ENCODE measurements at places on chromosomes 1 and 21.

DNA sequence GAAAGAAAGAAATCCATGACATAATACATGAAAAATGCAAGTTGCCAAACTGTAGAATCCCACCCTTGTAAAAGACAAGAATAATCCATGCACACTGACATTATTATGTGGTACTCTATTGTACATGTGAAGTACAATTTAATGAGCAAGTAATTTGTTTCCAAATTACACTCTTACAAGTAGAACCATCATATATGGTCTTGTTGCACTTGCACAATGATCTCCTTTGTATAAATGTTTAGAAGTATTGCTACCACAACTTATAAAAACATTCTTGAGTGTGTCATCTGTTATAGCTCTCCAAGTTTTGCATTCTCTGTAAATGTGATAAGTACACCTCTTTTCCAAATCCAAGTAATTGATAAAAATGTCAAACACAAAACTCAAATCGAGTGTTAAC lies 29.1 kb upstream of the ZNF281 start:
- no peak for DNase-seq

- peak; percentile 35 for DNase-seq
Observed at GRCh38 chr1:210726621-210727020, 397.9 kb downstream of the HHAT start.

- DNase-seq = peak; percentile 67
Observed at GRCh38 chr1:161068306-161069234, 1.1 kb downstream of the ARHGAP30 start.

DNA sequence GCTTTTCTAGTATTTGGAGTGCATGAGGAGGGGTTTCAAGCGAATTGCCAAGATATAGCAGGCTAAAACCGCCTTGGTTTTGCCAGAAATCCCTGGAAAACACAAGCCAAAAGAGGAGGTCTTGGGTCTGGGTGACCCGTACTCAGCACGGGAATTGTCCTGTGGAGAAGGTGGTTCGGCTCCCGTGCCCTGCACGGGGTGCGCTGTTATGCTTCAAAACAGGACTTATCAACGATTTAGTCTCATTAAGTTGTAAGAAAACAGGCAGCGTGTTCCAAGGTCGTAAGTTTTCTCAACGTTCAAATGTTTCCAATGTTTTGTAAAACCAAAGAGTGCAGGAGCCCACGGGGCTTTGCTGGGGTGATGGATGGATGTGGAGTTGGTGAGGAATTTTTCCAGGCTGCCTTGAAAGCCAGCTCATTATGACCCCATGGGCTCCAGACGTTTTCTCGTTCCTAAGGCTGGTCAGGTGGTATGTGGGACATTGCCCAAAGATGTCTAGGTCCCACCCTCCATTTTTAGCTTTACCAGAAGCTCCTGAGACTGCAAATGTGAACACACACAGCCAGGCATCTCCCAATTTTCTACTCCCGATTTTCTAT lies 75.4 kb upstream of the CLDN14 start:
- DNase-seq = no peak

- DNase-seq = peak; percentile 35
Observed at GRCh38 chr1:210332719-210333398, 4.2 kb downstream of the HHAT start.

DNA sequence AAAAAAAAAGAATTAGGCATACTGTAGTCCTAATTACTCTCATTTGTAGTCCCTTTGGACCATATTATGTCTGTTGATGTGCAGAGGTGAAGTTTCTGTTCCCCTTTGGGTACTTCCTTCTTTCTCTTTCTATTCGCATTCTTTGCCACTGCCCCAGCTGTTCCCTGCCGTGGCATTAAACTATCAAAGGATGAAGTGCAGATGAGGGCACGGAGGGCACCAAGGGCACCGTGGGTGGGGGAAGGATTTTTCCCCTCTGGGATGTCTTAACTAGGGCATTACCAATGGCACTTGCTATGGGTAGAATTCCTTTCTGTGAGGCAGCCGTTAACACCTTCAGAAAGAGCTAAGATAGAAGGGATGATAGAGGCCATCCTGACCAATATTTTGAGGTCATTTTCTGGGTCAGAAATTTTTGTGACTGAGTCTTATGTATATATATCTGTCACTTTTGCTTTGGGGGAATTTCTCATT lies 4.9 kb upstream of the MAPKAPK2 start:
- DNase-seq = no peak

DNA sequence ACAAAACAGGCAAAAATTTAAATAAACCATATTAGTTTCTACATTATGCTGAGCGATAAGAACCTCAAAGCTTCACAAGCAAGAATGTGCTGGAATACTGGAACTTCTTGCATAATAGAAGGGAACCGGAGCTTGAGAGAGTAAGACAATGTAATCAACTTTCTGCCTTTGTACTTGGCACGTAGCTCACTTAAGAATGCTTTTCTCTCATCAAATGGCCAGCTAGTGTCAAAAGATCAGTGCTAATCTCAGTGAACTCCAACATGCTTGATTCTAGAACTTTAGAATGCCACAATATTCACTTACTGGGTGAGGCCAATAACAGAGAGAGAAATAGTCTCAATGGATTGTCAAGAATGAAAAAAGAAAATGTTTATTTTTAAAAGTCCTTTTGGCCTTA lies 486.1 kb upstream of the LRRC7 start:
- no peak for DNase-seq

- no peak for DNase-seq
Observed at GRCh38 chr1:50139339-50140181, 30.8 kb downstream of the ELAVL4 start.

DNA sequence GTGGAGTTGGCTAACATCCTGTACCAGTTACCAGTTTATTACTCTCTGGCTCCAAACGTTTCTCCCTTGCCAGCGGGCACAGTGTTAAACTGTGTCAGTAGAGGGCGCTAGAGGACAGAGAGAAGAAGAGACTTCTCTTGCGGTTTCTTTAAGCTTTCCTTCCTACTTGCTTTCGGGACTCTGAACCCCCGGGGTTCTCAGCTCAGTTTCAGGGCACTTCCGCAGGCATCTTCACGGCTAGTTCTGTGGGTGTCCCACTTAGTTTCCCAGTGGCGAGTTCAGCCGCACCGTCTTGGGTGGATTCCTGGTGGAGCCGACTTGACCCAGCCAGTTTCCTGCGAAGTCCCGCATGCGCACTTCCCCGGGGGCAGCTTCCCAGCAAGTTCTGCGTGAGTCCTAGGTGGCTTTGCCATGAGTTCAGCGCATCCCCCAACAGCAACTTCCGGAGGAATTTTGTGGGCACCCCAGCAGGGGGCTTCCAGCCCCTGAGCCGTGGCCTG lies 37.9 kb upstream of the BTG2 start:
- peak; percentile 72 for DNase-seq

DNA sequence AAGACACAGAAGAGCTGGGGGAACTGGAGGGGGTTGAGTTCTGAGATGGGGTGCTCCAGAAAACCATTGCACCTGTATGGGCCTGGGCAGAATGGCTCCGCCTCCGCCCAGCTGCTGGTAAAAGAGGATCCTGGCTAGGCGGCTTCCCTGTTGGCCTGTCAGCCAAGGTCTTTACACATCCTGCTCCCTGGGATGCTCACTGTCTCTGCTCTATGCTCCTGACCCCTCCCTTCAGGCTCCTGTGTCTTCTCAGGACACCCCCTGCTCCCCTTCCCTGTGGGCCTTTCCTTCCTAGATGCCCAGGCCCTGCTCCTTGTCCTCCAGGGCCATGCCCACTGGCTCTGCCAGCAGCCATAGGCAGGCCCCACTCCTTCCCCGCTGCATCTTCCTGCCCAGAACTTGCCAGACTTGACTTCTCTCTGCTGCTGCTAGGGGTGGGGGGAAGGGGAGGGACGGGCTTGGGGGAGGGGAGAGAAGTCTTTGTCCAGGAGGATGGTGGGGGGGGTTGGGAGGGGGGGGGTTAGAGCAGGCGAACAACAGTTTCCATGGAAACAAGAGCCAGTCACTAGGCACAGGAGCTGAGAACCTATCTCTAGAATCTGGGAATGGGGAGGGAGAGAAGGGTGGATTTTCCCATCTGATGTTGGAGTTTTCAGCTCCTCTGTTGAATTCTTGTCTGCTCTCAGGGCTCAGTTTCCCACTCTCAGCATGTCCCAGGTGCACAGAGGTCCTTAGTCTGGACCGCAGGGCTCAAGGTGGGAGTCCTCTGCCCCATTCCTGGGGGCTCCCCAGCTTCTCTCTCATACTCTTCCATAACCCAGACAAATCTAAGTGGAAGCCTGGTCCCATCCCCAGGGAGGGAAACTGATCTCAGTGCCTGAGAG lies 10.6 kb downstream of the CELSR2 start:
- DNase-seq = no peak

- no peak for DNase-seq
Observed at GRCh38 chr1:27157194-27157593, 2.3 kb upstream of the SLC9A1 start.

GRCh38 chr1:86714159-86714558 lies 9.8 kb downstream of the SH3GLB1 start:
- no peak for DNase-seq

DNA sequence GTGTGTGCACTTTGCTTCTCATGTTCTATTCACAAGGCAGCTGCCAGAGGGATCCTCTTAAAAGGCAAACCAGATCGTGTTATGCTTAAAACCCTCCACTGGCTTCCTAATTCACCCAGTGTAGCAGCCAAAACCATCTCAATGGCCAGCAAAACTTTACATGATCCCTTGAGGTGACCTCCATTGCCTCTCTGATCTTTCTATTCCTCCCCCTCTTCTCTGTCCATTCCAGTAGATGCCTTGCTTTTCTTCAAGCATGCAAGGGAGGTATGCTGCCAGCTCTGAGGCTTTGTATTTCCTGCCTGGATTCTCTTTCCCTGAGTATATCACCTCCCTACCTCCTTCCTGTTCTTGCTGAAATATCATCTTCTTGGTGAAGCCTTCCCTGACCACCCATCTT lies 93.2 kb upstream of the KCNK2 start:
- no peak for DNase-seq

GRCh38 chr1:218377143-218377660 lies 32.1 kb downstream of the TGFB2 start:
- DNase-seq = peak; percentile 53

DNA sequence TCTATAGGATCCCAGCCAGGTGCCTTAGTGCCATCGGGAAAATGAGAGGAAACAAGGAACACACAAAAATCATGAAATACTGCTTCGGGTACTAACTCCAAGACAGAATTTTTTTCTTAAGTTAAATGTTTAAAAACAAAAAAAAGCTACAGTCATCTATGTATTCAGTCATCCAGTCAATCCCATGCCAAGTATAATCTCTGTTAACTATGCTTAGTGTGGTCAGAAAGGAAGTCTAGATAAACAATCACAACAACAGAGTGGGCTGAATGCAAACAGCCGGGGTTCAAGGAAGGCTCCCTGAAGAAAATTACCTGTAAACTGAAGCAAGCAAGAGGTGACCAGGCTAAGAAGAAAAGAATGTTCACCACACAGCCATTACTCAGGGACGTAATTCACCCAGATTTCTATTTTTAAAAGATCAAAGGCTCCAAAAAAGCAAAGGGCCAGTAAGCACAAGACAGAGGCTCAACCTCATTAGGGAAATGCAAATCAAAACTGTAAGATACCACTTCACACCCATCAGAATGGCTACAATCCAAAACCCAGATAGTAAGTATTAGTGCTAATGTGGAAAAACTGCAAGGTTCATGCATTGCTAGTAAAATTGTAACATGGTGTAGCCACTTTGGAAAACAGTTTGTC lies 53.0 kb downstream of the RERE start:
- DNase-seq = no peak

GRCh38 chr1:223077247-223077833 lies 65.7 kb downstream of the TLR5 start:
- DNase-seq = no peak

- no peak for DNase-seq
Observed at GRCh38 chr1:72930528-72930927, 648.2 kb upstream of the NEGR1 start.

- no peak for DNase-seq
Observed at GRCh38 chr1:23727362-23727811, 15.9 kb upstream of the ELOA start.

GRCh38 chr1:97013136-97013535 lies 291.6 kb downstream of the PTBP2 start:
- DNase-seq = no peak

DNA sequence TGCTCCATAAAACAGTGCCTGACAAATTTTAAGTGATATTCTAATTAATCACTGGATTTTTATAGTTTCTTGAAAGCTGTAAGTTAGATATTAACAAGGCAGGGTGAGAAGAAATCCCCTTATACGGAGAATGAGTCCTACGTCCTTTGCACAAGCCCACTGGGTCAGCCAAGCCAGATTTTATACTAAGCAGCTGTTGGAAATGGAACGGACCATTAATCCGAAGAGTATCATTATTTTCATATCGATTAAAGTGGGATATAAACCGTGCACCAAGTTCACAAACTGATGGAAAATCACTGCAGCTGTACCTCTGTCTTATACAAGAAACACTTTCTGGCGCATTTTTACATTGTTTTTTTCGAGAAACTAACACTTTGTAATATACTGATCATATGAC lies 35.2 kb downstream of the SPAG17 start:
- DNase-seq = no peak

- no peak for DNase-seq
Observed at GRCh38 chr1:183051546-183051945, 28.3 kb downstream of the LAMC1 start.

DNA sequence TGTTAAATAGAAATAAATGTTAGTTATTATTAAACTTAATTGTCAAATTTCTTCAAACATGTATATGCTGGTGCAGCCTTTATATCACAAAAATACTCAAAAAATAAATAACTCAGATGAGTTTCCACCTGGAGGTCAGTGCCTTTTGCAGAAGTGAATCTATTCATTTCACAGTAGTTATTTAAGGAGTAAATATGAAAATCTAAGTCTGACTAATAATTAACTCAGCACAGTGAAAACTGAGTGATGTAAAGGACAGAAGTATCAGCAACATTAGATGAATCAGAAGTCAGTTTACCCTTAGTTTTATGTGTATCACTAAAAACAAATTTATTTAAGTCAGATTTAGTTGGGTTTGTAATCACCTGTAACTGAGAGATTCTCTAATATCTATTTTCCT lies 2135.4 kb downstream of the MRPL39 start:
- no peak for DNase-seq

DNA sequence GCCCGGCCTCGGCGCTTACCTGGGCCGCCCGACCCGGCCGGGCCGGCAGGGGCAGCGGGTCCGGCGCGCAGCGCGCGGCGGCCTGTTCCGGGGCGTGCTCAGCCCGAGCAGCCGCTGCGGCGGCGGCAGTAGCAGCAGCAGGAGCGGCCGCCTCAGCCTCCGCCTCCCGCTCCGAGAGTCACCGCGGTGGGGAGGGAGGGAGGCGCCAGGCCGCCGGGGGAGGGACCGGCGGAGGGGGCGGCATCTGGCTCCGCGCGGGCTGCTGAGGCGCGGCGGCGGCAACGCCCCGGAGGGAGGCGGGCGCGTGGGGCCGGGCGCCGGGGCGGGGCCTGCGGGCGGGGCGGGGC lies at the start of gene CTNNBIP1:
CTNNBIP1 (minus strand) TSS at position 194 of the 347 bp plus-strand sequence. CDS start 38,205 bp downstream, outside the sequence.
- no peak for DNase-seq

DNA sequence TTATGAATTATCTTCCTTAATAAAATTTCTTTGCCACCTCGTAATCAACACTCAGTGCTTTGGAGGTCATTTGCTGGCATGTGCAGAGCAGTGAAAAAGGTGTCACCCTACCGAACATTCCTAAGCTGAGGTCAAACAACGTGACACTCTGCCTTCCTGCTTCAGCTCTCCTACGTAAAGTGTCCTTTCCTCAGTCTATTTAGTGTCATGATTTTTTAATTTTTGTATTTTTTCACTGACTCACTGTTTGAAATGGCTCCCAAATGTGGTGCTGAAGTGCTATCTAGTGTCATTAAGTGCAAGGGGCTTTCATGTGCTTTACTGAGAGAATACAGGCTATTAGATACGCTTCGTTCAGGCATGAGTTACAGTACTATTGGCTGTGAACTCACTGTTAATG lies 37.0 kb upstream of the ITPKB start:
- no peak for DNase-seq

- DNase-seq = no peak
Observed at GRCh38 chr21:33443194-33443593, 36.6 kb downstream of the TMEM50B start.

GRCh38 chr1:162111572-162111971 lies 42.1 kb downstream of the NOS1AP start:
- no peak for DNase-seq
